Activated CD4-positive, alpha-beta T cell treated with anti-CD3 and anti-CD28 coated beads for 24 hours (primary cell): ENCODE measurements at places on chromosomes 1 and 21.

DNA sequence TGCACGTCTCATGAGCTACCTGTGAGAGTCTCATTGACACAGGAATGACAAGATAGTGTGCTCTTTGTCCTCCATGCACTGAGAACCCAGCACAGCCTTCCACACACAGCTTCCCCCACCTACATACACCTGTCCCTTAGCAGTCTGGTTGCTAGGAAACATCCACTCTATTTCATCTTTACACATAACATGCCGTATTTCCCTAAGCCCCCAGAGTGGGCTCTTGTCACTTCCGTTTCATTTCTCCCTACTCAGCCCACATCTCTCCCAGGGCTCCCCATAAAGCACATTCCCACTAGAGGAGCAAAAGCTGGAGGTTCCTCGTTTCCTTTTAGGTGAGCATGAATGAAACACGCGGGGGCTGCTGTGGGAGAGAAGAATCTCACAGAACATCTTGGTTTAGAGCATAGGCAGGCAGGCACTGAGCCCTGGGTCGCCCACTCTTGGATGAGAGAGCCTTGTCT lies 137.1 kb downstream of the ETS2 start:
- no peak for DNase-seq

GRCh38 chr1:91537281-91537986 lies 36.8 kb downstream of the CDC7 start:
- DNase-seq = no peak

DNA sequence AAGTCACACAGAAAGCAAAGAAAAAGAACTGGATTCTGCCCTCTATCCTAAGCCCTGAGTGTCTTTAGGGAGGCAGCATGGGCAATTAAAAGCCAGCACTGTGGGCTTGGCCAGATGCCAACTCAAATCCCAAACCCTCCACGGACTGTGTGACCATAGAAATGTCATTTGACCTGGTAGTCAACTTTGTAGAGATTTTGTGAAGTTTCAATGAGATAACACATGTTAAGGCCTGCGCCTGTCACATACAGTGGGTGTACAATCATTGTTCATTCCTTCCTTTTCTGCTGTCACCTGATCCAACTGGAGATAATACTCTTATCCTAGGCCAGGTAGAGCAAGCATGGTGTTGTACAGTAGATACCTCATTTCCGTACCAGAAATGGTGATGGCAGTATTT lies 54.2 kb downstream of the TMEM53 start:
- DNase-seq = no peak

GRCh38 chr1:246476771-246477170 lies 30.3 kb downstream of the SMYD3 start:
- no peak for DNase-seq

DNA sequence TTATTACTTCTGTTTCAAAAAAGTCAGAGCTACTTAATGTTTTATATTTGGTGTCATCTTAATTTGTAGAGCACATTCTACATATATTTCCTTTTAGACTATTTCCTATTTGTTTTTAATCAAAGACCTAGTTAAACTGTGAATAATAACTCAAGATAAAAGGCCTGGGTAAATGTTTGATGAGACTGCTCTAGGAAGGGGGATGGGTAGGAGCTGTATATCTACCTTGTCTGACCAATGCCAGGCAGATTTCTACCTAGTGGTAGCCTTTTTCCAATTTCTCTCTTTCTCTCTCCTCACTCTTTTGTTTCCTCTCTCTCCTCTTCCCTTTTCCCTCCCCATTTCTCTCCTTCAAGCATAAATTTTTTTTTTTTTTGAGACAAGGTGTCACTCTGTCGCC lies 31.9 kb upstream of the IVNS1ABP start:
- no peak for DNase-seq

DNA sequence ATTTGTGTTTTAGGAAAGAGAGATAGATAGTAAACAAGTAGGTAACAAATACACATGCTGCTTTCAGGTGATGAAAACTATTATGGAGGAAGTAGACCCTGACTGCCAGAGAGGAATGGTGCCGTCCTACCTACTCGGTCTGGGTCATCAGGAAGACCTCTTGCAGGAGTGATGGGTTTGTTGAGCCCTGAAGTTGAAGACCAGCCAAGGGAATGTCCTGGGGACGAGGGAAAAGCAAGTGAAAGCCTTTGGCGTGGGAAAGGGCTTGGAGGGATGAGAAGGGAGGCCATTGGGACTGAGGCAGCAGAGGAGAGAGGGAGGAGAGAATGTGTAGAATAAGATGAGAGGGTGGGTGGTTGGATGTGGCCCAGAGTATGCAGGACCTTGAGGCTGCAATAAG lies 379.5 kb upstream of the USP24 start:
- DNase-seq = no peak

GRCh38 chr1:207397525-207397926 lies 56.6 kb upstream of the CR2 start:
- DNase-seq = no peak

DNA sequence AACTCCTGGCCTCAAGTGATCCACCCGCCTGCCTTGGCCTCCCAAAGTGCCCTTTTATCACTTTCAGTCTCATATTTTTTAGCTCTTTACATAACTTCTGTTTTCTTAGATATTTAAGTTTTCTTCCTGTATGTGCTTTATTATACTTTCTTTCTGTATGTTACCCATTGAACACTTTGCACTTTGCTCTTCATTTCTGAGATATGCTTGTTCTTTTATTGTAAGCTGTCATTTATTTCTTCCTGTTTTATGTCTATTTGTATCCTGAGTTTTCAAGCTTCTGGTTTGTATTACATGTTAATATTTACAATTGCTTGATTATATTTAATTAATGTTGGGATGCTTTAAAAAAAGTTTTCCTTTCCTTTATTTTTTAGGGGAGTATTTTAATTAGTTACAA lies 35.7 kb downstream of the ZSCAN20 start:
- no peak for DNase-seq

GRCh38 chr1:146051452-146051851 lies 29.9 kb upstream of the HJV start:
- DNase-seq = no peak

- no peak for DNase-seq
These were observed 174.5 kb upstream of the RUNX1 start for GRCh38 chr21:35223480-35224156.

DNA sequence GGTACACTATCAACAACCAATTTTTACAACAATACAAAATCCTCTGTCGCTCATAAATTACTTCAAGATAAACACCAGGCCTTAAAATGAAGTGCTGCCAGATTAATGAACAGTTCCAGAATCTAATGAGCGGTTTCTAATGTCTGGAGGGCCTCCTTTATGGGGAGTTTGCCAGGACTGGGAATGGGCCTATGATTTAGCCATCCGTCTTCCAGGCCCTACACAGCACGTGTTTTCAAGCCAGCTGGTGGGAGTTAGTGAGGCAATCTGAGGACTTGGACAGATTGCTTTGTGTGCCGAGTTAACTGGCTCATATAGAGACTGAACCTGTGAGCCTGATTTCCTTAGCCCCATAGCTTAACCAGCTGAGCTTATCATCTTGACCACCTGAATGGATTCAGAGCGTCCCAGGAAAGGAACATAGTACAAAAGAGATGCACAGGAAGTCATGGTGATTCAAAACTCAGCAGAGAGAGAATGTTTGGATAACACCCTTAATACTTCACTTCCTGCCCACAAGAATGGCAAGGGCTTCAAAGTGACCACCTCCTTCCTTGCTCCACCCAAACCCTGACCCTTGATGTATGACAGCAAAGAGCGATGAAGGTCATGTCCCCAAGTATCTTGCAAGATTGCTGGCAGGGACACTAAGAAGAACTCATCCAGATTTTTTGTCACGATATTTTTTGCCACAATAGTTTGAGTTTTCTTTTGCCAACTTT lies 143.5 kb downstream of the SLC30A10 start:
- DNase-seq = no peak
